GM23248 (cell line): ENCODE measurements at places on chromosomes 7 and 10. TPM values are rescaled to one million over a fixed set of nuclear protein-coding genes. Genes with fewer than 3 reads are reported as not detected.

Gene FAM237B
- total RNA-seq = not detected in 2 replicates

Gene CPA5
- total RNA-seq = not detected in 2 replicates

Gene HECW1
- total RNA-seq = 4.8 and 8.7 TPM in 2 replicates

Gene NKX2-3
- not detected in 2 replicates for total RNA-seq

Gene NEUROG3
- not detected in 2 replicates for total RNA-seq

GRCh38 chr7:140635816-140636215 is 4.8 kb downstream of the DENND2A start:
- no peak for DNase-seq

- DNase-seq = no peak
These were observed 47.7 kb downstream of the CDK6 start for GRCh38 chr7:92788559-92789183.

- no peak for DNase-seq
These were observed 62.9 kb upstream of the MXI1 start for GRCh38 chr10:110144507-110144906.

DNA sequence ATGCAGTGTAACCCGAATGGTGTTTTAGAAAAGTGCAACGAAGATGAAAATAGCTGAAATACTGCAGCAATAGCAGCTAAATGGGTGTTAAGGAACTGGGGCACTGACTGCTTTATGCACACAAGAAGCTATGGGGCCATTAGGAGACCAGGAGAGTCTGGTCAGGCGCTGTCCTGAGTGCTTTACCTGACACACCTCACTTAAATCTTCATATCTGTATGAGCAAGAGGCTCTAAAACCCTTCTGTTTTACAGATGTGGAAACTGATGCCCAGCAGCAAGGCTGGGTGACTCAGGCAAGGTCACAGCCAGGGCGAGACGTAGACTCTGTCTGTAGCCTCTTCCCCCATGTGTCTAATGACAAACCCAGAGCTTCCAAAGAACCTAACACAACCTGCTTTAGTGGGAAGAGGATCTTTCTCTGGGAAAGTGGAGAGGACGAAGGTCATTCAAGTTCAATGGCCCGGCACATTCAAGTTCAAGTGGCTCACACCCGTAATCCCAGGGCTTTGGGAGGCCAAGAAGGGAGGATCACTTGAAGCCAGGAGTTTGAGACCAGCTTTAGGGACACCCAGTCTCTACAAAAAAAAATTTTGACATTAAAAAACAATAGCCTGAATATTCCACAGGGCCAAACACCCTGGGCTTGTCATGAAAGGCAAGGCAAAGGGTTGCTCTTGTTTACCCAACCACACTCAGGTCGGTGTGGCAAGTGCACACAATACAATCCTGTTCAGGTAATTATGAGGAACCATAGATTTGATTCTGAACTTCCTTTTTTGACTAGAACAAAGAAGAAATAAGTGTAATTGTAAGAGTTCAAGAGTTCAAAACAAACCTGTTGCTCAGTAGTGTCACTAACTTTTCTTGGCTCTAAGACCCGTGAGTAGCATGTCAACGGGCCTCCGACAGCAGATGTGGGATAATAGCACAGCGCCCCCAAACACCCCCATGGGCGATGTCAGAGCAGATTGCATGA is 53.7 kb upstream of the KLF6 start:
- DNase-seq = peak; percentile 38

DNA sequence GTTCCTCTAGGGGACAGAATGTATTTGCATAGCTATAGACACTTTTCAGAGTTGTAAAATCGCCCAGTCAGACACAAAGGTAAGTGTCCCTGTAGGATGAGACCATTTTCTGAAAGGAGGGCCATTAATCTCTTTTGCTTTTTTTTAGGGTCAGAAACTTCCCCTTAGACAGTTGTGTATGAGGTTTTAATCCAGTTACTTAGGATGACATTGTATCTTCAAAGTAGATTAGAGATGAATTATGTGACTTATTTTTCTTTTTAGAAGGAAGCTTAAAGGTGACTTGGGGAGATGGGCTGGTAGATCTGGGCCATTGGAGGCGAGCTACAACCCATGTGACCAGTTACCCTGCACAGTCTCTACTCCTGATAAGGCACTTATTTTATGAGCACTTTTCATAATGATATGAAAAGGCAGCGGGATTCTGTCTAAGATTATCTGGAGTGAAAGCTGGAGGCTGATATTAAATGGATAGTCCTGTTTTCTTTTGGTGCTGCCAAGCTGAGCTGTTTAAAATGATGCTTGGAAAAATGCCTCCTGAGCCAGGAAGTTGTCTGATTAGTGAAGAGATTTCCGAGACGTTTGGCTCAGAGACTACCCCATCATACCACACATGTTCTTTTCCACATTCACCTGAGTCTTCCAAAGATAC is 264.3 kb downstream of the AUTS2 start:
- no peak for DNase-seq

DNA sequence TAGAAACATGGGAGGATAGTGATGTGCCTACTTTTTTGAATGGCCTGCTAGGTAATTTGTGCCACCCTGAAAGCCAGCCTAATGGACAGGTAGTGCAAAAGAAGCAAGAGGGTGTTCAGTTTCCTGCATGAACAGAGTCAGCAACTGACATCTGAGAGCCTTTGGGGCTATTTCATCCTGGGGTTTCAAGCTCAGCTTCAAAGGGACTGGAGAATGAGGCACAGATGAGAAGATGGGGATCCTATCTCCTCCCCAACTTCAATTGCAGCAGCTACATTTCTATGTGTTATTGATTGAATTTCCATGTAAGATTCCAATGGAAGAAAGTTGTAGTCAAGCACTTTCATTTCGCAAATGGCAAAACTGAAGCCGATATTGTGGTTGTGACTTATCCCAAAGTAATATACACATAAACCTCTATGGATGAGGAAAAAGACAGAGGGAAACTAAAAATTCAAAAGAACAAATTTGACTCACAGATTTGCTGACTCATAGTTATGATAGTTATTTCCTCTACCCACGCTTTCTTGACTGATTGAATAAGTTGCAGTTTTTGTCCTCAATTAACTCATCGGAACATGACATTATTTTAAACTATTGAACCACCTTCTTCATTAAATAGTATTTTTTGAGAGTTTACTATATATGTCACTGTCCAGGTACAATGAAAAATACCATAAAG is 42.6 kb upstream of the NRP1 start:
- DNase-seq = peak; percentile 90

DNA sequence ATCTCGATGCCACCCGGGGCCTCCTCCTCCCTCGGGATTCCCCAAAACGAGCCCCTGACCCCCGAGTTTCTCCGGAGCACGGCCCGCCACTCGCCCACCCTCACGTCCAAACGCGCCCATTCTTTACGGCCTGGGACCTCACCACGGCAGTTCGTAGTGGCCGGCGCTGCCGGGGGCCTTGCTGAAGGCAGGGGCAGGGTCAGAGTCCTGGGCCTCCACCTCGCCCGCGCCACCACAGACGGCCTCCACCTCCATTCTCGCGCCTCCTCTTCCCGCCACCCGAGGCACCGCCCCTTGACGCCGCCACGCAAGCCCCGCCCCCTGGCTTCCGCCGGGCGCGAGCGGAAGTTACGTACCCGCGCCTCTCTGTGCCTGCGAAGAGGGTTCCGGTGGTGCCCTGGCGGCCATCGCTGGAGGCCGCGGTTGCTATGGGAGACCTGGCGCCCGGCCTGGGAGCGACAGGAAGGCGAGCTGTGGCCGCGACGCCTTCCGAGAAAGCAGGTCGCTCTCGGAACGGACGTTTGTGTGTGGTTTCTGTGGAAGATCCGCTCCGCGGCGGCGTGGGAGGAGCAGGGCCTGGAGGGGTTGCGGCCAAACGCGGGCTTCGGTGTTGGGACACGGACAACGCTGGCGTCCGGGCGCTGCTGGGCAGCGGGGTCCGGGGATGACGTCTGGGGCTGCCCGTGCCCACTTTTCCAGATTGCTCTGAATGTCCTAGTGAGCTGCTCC is at the start of gene RFC2:
TSS of gene RFC2 (minus strand) at position 271 of the 729 bp plus-strand sequence. CDS start at position 255, 16 bp downstream.
- peak; percentile 99 for DNase-seq

DNA sequence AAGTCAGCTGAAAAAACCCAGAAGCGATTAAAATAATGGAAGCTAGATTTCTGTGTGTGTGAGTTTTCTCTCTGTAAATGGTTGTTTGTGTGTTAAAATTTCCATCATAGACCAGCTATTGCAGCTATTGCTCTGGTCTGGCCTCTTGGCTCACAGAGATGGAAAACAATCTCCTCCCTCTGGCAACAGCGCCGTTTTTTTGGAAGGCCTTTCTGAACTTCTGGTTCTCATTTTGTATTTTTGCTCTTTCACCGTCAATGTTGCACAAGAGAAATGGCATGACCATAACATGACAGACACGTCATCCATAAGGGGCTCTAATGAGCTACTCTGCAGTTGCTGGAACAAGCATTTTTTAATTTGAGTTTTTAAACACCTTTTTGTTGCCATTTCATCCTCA is 91.0 kb downstream of the CUBN start:
- peak; percentile 87 for DNase-seq

DNA sequence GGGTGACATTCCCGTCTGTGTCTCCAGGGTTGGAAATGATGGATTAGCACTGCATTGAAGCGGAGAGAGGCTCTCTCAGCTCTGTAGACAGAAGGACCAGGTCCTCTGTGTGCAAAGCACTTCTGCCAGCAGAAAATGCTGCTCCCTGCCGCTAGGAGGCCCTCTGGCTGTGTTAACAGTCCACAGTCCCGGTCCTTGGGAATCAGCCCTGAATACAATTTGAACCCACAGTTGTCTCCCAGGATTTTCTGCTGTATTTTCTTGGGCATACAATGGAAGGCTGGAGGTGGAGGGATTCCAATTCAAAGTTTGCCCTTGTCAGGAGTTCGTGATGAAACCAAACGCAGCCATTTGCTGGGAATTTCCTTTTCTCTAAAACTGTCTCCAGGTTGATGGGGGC is 205.2 kb downstream of the GLRX3 start:
- no peak for DNase-seq

DNA sequence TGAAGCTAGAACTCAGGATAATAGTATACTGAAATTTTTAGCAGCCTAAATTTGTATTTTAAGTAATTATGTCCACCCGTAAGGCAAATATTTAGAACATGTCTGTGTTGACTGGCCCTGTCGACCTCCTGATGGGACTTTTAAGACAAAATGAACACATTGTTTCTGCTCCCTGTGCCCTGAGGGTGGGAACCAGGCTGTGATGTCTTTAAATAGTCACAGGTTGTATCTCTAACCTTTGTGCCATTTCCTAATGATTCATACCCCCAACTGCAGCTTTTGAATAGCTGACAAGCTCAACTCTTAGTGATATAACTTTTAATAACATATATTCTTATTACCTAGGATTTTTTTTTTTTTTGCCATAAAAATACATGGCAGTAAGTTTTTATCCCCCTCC is 494.9 kb upstream of the AKR1E2 start:
- no peak for DNase-seq

- DNase-seq = no peak
These were observed 245.5 kb downstream of the BAMBI start for GRCh38 chr10:28922861-28923260.

DNA sequence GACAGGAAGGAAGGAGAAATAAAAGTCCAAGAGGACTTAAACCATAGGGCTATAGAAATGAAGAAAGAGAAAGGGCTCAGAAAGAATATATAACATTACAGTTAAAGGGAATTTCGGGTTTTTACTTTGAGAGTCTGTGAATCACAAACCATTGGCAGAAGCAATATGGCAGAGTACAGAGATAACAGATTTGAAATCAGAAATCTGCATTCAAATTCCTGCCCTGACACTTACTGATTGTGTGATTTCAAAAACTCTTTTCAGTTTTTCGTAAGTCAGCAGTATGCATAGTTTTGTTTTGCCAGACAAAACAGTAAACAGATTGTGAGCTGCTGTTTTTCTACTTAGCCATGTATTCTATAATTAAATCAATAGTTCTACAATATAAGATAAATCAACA is 8.2 kb downstream of the JMJD1C start:
- DNase-seq = no peak
